Iris pigment epithelial cell (primary cell): ENCODE measurements at places on chromosomes 7 and 10.

DNA sequence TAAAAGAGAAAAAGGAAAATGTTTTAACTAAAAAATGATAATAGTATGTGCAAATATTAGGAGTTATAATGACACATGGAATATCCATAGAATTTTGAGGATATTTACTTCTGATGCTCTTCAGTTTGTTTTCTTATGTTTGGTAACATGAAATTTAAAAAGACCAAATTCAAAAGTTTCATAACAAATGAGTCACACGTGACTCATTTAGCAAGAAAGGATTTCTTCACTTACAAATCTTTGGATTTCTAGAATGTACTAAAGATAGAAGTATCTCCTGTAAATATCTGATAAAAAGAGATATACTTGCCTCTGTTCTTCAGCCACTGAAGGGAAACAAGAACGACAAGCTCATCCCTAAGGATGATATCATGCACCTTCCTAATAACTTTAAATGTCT is 774.5 kb upstream of the LRRTM3 start:
- peak; percentile 21 for DNase-seq

DNA sequence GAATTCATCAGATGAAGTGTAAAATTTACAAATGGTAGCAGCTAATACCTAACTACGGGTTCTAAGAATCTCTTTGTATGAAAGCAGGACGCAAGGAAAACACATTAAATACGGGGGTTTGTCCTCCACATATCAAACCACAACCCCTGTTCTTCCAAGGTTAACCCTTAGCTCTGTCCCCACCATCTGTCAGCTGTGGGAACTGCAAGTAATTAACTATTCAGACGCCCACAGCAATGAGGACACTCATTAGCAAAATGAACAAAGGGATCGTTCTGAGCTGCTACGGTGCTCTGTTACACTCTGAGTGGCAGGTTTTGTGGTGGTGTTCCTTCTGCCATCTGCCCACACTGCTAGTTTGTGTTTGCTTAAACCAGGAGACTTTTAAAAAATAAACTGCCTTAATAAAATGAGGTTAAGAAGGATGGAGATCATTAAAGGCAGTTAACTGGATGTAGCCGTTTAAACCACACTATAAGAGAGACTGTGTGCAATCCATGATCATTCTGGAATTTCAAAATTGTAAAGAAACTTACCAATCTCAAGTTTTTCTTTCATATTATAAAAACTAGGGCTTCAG is 51.4 kb downstream of the C10orf67 start:
- DNase-seq, result peak; percentile 30

- no peak for DNase-seq
Measured at GRCh38 chr7:116315803-116316202, 105.5 kb downstream of the TES start.

DNA sequence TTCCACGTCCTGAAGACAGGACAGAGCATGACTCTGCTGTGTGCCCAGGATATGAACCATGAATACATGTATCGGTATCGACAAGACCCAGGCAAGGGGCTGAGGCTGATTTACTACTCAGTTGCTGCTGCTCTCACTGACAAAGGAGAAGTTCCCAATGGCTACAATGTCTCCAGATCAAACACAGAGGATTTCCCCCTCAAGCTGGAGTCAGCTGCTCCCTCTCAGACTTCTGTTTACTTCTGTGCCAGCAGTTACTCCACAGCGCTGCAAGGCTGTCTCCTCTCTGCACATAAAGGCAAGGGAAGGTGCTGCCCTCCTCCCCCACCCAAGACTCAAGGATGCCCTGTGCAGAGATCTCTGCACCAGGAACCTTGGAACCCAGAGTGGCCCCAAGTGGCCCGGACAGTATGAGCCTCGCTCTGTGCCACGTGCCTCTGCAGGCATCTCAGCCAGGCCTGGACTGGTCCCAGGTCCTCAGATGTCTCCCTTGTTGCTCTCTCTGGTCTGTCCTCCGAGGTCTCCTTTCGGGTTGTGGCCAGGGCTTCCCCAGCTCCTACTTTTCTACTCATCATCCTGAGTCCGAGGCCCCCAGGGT is 230.3 kb upstream of the PRSS58 start:
- no peak for DNase-seq

DNA sequence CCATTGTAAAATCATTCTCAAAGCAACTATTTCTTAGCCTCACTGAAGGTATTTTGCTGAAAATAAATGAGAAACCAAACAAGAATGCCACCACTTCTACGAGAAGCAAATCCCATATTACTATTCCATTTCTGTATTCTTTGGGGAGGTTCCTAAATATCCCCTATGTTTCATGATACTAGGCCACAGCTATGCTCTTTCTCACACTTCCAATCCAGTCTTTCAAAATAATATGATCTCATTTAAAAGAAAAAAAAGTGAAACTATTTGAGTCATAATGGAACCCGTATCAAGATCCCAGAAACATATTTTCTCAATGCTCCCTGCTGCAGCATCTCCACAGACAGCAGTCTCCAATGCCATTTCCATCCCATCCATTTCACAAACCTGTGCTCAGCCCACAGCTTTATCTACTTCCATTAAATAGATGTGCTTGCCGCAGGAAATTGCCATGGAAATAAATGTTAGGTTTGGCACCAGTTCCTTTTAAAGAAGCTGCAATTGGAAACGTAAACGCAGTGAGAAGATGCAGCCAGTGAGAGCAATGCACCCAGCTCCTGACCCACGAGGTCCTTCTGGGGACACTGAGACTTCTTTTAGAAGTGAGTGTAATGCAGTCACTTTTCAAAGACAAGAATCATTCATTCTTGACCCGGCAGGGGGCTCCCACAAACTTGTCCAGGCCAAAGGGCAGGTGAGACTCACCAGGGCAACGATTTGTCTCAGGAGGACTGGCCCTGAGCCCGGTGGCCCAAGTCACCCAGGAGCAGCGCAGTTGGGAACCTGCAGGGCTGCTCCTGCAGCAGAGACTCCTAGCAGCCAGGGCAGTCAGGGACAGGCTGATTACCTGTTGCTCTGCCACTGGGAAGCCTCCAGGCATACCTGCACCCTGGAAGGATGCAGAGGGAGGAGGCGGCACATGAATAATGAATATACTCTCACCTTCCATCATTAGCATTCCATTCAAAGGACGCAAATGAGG is 99.6 kb downstream of the C10orf90 start:
- no peak for DNase-seq

DNA sequence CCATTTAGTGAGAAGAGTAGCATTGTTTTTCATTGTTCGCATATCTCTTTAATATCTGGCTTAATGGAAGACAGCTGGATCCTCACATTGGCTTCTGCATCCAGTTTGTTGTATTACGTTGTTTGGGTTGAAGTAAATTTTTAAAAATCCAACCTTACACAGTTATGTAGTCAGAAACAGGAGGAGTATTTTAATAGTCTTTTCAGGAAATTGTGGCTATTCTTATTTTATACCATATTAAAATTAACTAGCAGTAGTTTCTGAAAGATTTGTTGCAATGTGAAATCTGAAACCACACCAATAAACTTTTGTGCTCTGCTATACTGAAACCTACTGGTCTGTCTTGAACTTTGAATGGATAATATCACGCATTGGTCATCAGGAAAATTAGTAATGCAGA is 27.9 kb downstream of the MYPN start:
- peak; percentile 56 for DNase-seq

- DNase-seq, result peak; percentile 34
Measured at GRCh38 chr7:48042216-48042615, 6.9 kb downstream of the C7orf57 start.

GRCh38 chr10:31596765-31597164 is 277.7 kb downstream of the ZEB1 start:
- DNase-seq, result no peak

GRCh38 chr7:12291870-12292269 is 80.8 kb downstream of the TMEM106B start:
- DNase-seq, result peak; percentile 6

DNA sequence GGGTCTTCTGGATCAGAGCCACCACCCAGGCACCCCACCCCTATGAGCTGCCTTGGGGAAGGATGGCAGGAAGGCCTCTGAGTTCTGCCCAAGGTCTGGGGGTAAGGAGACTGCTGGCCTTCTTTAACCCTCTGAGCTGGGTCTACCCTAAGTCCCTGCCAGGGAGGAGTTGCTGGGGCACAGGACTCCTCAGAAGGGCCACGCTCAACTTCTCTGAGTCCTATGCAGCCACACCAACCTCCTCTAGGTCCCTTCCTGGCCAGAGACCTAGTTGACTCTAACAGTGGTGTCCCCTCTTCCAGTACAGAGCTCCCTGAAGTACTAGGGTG is 2.6 kb upstream of the NEURL1 start:
- no peak for DNase-seq

GRCh38 chr7:149869867-149870266 is 3.9 kb upstream of the ATP6V0E2 start:
- DNase-seq, result no peak

DNA sequence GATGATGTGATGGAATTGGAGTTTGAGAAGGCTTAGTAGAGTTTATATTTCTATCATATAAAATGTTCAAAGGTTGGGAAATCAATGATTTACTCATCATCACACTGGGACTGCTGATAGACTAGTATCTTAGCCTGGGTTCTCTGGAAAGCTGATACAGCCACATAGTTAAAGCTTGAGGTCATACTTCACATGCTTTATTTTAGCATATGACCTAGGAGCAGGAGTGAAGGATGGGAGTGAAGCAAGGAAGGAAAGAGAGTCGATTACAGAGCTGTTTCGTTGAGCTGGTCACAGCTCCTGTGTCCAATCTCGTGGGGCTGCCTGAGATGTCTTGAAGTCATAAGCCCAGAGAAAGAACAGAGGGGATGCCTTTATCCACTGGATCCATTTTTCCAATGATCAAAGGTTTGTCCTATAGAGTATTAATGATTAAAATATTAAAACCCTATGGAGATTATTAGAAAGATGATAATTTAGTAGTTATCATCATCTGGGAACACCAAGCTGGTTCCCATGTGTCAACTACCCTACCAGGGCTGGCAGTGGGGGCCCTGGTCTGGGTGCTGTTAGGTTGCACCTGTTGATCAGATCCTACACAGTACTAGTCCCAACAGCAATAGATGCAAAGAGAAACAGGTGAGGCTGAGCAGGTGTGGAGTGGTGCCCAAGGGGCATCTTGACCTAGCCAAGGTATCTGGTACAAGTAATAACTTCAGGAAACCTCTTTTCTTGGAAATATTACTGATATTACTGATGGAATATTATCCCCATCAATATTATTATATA is 77.8 kb downstream of the BAMBI start:
- DNase-seq, result peak; percentile 92

- peak; percentile 82 for DNase-seq
Measured at GRCh38 chr10:50396491-50397311, 145.4 kb upstream of the ASAH2 start.

DNA sequence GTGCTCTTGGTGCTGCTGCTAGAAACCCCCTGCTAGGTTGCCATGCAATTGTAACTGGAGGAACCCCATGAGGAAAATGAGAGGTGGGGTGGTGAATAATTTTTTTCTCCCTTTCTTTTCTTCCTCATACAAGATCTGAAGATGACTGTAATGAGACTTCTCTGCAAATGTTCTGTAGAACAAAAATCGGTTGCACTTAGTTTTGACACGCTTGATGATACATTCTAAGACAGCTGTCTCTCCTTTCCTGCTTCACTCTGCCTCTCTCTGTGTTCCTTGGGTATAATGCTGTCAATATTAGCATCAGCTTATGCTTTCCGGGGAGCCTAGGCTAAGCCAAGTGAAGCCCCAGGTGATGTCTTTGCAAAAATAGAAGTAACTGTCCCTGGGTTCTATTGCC is 721.5 kb downstream of the POM121L12 start:
- no peak for DNase-seq
